ENCODE measurements at places on chromosomes 16 and 17. TPM values are rescaled to one million over a fixed set of nuclear protein-coding genes. Genes with fewer than 3 reads are reported as not detected.
A peak's percentile ranks its signal among the peaks of the same experiment; 100 is the strongest.

DNA sequence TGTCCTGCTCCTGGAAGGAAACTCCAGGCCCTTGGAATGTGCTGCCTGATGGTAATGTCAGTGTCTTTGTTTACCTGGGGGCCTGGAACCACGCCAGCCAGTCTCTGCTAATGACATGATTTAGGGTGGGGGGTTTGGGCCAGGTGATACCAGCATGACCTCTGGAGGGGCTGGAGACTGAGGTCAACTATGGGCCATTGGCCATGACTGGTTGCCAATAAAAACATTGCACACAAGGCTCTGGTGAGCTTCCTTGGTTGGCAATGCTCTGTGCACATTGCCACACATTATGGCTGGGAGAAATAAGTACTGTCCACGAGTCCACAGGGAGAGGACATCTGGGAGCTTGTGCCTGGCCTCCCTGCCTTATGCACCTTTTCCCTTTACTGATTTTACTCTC, 52.5 kb downstream of the LITAF start:
- no peak overlapping the region for H3K27ac ChIP-seq
- no peaks in the 10 kb centered on the region for H3K4me1 ChIP-seq
- H3K36me3 ChIP-seq = no peaks in the 10 kb centered on the region
- DNase-seq = peak; percentile 61
- no peaks in the 10 kb centered on the region for H3K27me3 ChIP-seq

DNA sequence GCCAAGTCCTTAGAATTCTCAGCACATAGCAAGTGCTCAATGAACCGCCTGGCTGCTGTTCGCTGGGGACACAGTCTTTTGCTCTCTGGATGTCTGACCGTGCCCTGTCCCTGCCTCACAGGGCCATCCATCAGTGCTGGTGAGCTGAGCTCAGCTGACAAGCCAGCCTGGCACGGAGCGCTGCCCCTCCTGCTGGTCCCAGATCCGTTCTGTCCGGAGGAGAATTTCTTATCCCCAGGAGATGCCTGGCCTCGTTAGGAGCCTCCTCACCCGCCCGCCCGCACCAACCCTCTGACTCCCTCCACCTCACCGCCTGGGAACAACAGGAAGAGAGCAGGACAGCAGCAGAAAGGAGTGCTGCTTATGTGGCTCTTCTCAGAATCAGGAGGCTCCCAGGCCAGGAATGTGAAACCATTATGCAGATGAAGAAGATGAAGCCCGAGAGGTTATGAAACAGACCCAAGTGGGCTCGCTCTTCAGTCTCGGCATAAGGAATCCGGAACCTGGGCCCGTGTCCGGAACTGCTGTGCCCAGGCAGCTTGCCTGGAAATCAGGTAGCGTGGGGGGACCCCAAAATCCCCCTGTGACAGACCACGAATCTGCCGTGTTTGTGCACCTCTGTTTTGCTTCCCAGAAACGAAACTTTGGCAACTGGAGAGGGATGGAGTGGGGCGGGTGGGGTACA, 28.8 kb upstream of the RMI2 start:
- peaks cover 7% of the 10 kb centered on the region for H3K4me1 ChIP-seq
- H3K4me3 ChIP-seq = no peak overlapping the region
- H3K36me3 ChIP-seq = no peaks in the 10 kb centered on the region
- H3K27ac ChIP-seq = no peak overlapping the region

- H3K36me3 ChIP-seq = peaks cover 2% of the 10 kb centered on the region
- no peak overlapping the region for H3K4me3 ChIP-seq
- peaks cover 4% of the 10 kb centered on the region for H3K4me1 ChIP-seq
- H3K27me3 ChIP-seq = no peaks in the 10 kb centered on the region
- peak; percentile 50 for DNase-seq
Observed at GRCh38 chr17:18025241-18025944, 13.6 kb downstream of the ATPAF2 start.

DNA sequence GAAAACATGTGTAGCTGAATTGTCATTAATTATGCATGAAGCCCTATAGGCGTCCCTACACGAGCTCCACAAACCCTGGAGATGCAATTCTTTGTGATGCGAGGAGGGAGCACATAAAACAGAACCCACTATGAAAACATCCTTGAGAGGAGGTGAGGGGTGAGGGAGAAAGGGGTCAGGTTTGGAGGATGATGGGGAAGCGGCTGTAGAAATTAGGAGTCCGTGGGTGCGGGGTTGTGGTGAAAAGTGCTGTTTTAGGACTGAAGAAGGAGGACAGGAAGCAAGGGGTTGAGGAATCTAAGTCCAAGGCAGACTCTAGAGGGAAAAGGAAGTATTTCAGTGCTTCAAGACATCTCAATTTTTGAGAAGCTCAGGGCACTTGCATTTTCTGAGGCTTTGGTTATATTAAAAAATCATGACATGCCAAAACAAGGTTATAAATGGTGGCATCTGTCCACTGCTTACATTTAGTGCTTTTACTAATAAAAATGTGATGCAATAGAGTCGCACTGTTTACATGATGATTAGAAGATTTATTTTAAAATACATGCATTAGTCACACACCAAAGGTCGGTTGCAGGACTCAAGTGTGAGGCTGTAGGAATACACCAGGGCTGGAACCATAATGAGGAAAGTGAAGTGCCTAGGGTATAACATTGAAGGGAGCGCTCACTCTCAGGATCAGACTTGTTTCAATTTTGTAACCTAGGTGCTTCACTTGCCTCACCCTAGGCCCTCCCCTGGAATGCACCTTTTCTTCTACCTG, 379.5 kb downstream of the HS3ST4 start:
- no peak for DNase-seq
- no peaks in the 10 kb centered on the region for H3K4me1 ChIP-seq
- no peaks in the 10 kb centered on the region for H3K36me3 ChIP-seq
- no peaks in the 10 kb centered on the region for H3K27me3 ChIP-seq
- no peak overlapping the region for H3K27ac ChIP-seq

IL17C gene
- not detected for total RNA-seq

GRCh38 chr16:19524616-19525384, 1.1 kb downstream of the CCP110 start:
- H3K4me3 ChIP-seq = peak overlapping the region; percentile 98
- peaks cover 3% of the 10 kb centered on the region for H3K36me3 ChIP-seq
- H3K27ac ChIP-seq = peak overlapping the region; percentile 79
- no peaks in the 10 kb centered on the region for H3K27me3 ChIP-seq
- DNase-seq = peak; percentile 17

- H3K4me3 ChIP-seq = no peak overlapping the region
- H3K4me1 ChIP-seq = no peaks in the 10 kb centered on the region
- DNase-seq = no peak
- H3K27ac ChIP-seq = no peak overlapping the region
Observed at GRCh38 chr17:63705657-63706056, 5.7 kb upstream of the LIMD2 start.

GAS2L2 gene
- total RNA-seq = not detected

- no peaks in the 10 kb centered on the region for H3K4me1 ChIP-seq
- H3K27ac ChIP-seq = no peak overlapping the region
Observed at GRCh38 chr16:842061-842476, 41.5 kb upstream of the GNG13 start.

HOXB5 gene
- total RNA-seq = 2.1 TPM

SLC16A6 gene
- total RNA-seq = 1.5 TPM

- peak; percentile 99 for DNase-seq
- H3K4me3 ChIP-seq = peak within 1 kb of the TSS; percentile 88
- H3K4me1 ChIP-seq = no peaks in the 10 kb centered on the region
- peaks cover 9% of the 10 kb centered on the region for H3K36me3 ChIP-seq
- H3K27ac ChIP-seq = peak within 1 kb of the TSS; percentile 96
- H3K27me3 ChIP-seq = no peaks in the 10 kb centered on the region
Observed at GRCh38 chr16:29862884-29863668, at the start of gene CDIPT. CDIPT (minus strand) TSS chr16:29863226; CDS start chr16:29862857, 369 bp downstream.

DNA sequence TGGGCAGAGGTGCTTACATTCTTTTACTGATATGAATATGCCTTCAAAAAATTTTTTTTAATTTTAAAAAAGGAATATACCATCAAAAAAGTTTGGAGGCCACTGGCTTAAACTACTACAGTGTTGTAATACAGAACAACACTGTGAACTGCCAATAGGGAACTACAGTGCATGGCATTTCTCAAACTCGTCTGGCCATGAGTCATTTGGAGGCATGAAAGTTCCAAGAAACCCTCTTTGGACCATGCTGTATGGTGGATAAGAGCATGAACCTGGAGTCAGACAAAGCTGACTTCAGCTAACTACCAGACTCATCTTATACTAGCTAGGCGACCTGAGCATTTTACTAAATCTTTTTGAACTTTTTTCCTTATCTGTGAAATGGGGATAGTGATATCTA, 9.2 kb upstream of the NF1 start:
- no peaks in the 10 kb centered on the region for H3K4me1 ChIP-seq
- H3K27me3 ChIP-seq = no peaks in the 10 kb centered on the region
- peak; percentile 75 for DNase-seq
- H3K36me3 ChIP-seq = no peaks in the 10 kb centered on the region

DNA sequence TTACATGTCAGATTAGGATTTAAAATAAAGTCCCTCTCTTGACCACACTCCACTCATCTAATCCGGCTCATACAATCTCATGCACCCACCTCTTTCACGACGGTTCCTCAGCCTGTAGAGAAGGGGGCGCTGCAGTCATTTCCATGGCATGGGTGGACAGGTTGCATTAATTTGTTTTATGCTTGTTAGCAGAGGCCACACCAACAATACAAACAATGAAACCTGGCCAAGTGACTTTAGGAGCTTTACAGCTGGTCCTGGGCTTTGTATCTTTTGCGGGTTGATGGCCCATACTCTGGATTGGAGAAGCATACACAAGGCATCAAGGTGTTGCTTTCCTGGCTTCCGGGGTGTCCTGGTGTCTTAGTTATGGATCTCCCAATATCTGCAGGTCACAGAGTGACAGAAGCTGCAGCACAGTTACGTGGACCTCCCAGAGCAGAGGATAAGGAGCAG, 9.7 kb upstream of the SNF8 start:
- no peak overlapping the region for H3K27ac ChIP-seq
- H3K4me1 ChIP-seq = no peaks in the 10 kb centered on the region
- DNase-seq = peak; percentile 76
- no peaks in the 10 kb centered on the region for H3K36me3 ChIP-seq
- no peak overlapping the region for H3K4me3 ChIP-seq

GRCh38 chr17:8481703-8482102, 46.0 kb downstream of the NDEL1 start:
- no peak overlapping the region for H3K27ac ChIP-seq
- H3K4me3 ChIP-seq = no peak overlapping the region
- no peaks in the 10 kb centered on the region for H3K27me3 ChIP-seq
- H3K4me1 ChIP-seq = peaks cover 9% of the 10 kb centered on the region
- peaks cover 18% of the 10 kb centered on the region for H3K36me3 ChIP-seq

ALDH3A1 gene
- total RNA-seq = 0.17 TPM

INCA1 gene
- 0.33 TPM for total RNA-seq

ATF7IP2 gene
- total RNA-seq = 1.2 TPM

GRCh38 chr17:522919-523318, 170.3 kb upstream of the RPH3AL start:
- H3K27ac ChIP-seq = no peak overlapping the region
- no peak overlapping the region for H3K4me3 ChIP-seq
- DNase-seq = no peak
- H3K4me1 ChIP-seq = no peaks in the 10 kb centered on the region
- H3K36me3 ChIP-seq = peaks cover 11% of the 10 kb centered on the region

All from fibroblast of lung (primary cell).